ENCODE measurements at places on chromosomes 2 and 18.

DNA sequence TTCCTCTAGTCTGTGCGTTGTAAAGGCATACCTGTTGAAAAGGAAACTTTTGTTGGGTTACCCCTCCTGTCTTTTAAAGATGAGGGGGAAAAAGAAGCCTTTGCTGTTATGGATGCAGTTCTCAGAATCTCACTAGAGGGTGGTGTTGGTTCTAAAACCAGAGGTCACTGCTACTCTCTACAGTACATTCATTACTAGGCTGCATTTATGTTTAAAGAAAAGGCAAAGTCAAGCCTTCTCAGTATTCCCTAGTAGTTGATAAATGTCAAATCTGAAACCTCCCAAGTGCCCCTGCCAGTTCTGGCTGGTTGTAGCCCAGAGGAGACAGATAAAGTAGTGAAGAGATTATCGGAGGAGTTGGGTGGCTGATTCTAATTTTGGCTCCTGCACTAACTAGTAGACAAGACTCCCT, 1.4 kb upstream of the PLCL1 start:
- no peak for DNase-seq

- DNase-seq, result no peak
These were observed 45.9 kb upstream of the YES1 start for GRCh38 chr18:857986-858385.

GRCh38 chr2:236162882-236163470, 5.2 kb downstream of the GBX2 start:
- DNase-seq, result no peak

DNA sequence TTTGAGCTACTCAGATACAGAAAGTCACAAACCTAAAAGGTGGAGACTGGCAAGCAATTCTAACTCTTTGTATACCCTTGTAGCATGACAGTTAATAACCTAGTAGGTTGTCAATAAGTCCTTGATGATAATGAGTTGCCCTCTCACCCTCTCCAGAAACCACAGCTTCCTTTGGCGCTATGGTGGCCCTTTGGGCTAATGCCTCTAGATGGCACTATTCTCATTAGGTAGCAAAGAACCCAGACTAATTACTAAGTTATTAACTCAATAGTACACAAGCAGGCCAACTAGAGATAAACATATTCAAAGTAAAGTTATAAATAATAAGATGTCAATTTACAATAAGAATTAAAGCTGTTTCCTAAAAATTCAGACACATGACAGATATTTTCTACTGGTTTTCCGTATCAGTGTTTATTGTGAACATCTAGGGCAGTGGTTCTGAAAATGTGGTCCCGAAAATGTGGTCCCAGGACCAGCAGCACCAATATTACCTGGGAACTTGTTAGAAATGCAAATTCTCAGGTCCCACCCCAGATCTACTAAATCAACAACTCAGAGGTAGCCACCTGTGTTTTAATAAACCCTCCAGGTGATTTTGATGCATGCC, 41.1 kb downstream of the LDAH start:
- no peak for DNase-seq

- DNase-seq, result no peak
These were observed 415.3 kb downstream of the HRH4 start for GRCh38 chr18:24875777-24876176.

- peak; percentile 80 for DNase-seq
These were observed 1.2 kb downstream of the YPEL5 start for GRCh38 chr2:30147715-30148610.

GRCh38 chr2:101524806-101525430, 50.0 kb upstream of the RFX8 start:
- DNase-seq, result peak; percentile 35

DNA sequence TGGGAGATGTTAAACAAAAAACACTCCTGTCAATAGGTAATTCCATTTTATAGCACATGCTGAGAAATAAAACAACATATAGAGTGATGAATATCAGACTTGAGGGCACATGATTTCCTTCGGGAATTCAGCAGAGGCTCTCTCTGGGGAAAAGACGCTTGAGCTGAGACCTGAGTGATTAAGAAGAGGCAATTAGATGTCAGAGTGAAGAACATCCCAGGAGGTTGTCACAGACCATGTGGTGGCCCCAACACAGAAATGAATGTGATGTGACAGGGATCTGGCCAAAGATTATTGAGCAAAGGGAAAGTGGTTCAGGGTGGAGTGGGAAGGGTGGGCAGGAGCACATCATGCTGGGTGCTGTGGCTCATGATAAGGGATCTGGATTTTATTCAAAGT, 254.7 kb downstream of the RAD51AP2 start:
- no peak for DNase-seq

DNA sequence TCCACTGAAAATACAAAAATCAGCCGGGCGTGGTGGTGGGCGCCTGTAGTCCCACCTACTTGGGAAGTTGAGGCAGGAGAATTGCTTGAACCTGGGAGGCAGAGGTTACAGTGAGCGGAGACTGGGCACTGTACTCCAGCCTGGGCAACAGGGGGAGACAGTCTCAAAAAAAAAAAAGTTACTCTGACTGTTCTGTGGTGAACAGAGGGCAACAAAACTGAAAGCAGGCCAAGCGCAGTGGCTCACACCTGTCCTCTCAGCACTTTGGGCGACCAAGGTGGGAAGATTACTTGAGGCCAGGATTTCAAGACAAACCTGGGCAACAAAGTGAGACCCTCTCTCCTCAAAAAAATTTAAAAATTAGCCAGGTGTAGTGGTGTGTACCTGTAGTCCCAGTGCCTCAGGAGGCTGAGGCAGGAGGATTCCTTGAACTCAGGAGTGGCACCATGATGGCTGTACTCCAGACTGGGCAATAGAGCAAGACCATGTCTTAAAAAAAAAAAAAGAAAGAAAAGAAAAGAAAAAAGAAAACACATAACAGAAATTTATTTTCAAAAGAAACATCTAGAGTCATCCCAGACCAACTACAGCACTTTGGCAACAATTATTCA, 13.6 kb upstream of the RTN4 start:
- no peak for DNase-seq

DNA sequence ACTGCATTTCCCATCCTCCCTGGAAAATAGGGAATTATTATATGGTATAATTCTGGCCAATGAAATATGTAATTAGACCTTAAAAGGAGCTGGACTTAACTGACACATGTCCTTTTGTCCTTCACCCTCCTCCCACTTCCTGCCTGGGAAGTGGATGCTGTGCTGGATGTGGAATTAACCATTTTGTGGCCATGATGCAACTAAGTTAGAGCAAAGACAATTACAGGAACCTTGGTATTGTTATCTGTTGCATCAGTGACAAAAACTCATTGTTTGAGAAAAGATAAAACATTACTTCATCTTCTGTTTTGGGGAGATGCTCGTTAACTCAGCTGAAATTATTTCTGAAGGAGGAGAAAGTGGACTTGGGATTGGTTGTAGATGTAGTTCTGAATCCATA, 227.7 kb upstream of the BOD1L2 start:
- no peak for DNase-seq

DNA sequence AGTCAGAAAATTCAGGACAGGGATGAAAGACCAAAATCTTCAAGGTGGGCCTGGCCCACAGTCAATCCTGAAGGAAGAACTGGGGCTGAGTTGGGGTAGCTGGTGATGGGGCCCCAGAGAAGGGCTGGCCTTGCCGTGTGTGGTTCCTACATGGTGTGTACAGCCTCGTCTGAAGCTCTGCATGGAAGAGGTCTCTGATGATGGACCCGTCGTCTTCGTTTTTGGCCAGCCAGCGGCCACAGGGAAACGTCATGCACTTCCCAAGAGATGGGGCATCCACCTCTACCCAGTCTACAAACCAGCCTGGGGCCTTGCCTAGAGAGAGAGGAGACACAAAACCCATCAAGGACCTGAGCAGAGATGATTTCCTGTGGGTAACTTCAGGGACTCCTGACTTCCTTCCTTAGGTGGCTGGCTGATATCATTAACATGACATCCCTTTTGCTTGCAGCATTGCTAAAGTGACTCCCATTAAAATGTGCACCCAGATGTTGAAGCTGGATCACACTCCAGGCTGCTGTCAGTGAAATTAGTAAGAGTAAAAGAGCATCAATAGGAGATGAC, 115.3 kb downstream of the LOXHD1 start:
- no peak for DNase-seq

GRCh38 chr2:46067501-46068305, 229.5 kb upstream of the EPAS1 start:
- no peak for DNase-seq

GRCh38 chr2:10489842-10490555, 41.9 kb upstream of the ODC1 start:
- DNase-seq, result no peak

GRCh38 chr18:63869374-63869773, 18.1 kb upstream of the SERPINB2 start:
- no peak for DNase-seq

DNA sequence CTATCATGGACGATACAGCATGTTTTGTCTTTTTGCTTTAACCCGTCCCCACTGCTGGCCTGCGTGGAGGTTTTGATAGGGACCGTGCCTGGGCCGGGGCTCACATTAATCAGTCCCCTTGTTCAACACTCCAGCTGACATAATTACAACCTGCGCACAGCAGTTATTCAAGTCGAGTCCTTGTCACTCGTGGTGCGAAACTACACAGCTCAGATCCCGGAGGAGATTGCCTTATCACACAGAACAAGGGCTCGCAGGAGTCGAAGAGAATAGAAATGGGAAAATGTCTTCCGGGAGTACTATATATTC, 304.4 kb downstream of the ZNF407 start:
- no peak for DNase-seq

DNA sequence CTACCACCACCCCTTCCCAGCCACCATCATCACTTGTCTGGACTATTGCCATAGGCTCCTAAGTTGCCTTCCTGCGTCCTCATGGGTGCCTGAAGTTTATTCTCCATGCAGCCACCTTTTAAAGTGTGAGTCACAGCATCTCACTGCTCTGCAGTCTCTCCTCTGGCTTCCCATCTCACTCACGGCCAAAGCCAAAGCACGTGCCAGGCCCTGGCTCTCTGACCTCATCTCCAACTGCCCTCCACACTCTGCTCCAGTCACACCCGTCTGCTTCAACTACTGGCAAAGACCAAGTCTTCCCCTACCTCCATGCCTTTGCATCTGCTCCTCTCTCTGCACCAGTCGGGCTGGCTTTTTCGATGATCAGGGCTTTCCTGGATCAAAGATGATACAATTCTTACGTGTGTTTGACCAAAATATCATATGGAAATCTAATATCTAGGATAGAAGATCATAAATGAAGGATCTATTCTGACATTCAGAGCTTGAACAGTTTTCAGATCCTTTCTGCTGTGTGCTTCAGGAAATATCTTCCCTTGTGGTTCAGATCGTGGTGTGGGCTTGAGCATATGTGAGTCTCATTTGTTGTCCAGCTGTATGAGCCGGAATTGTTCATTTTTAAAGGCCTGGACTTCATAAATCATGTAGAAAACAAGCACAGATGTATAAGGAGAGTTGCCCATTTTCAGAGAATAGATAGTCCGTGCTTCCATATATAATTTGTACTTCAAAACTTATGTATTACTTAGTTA, 175.6 kb downstream of the PRKCE start:
- DNase-seq, result no peak
